ENCODE measurements at places on chromosomes 13 and 19.

DNA sequence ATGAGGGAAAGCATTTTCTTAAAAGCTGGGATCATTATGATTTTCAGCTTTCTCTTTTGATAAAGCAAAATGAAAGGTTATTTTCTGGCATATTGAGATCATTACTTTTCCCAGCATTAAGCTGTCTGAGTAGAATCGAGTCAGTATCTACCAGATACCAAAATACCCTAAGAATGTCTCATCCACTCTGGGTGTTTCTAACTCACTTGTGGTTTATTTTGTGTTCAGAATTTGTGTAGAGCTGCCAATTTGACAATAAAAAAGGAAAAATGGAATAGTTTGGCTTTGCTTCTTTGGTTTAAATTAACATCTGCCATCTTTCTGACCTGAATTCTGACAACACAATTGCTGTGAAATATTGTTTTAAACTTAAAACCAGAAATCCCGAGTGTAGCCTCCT, 438.7 kb upstream of the ARGLU1 start:
- no peak for DNase-seq

GRCh38 chr19:50780753-50781435, 9.3 kb upstream of the ACP4 start:
- DNase-seq: no peak

DNA sequence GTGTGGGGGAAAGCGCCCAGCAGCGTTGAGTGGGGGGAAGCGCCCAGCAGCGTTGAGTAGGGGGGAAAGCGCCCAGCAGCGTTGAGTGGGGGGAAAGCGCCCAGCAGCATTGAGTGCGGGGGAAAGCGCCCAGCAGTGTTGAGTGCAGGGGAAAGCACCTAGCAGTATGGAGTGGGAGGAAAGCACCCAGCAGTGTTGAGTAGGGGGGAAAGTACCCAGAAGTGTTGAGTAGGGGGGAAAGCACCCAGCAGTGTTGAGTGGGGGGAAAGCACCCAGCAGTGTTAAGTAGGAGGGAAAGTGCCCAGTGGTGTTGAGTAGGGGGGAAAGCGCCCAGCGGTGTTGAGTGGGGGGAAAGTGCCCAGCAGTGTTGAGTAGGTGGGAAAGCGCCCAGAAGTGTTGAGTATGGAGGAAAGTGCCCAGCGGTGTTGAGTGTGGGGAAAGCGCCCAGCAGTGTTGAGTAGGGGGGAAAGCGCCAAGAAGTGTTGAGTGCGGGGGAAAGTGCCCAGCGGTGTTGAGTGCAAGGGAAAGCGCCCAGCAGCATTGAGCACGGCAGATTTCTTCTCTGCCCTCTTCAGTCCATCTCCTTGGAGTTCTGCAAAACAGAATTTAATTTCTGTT, 138.4 kb downstream of the ATP11A start:
- no peak for DNase-seq

GRCh38 chr13:52454459-52454819, 839 bp upstream of the CKAP2 start:
- DNase-seq: no peak

GRCh38 chr19:7654401-7654800, 14.4 kb upstream of the RETN start:
- no peak for DNase-seq

DNA sequence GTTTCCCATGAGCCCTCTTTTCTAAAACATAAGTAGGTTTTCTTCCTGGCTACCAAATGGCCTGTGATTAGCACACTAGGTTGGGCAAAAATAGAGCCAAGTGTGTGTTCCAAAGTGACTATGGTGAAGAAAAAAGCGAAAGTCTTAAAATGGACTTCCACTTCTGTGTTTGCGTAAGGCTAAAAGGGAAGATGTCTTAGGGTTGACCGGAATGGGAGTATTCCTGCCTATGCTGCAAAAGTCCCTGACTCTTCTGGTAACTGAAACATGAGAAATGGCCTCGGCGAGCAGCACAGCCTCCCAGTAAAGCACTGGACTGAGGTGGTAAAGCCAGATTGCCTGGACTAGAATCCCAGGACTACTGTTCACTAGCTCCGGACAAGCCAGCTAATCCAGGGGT, 2.4 kb upstream of the FPR1 start:
- no peak for DNase-seq

DNA sequence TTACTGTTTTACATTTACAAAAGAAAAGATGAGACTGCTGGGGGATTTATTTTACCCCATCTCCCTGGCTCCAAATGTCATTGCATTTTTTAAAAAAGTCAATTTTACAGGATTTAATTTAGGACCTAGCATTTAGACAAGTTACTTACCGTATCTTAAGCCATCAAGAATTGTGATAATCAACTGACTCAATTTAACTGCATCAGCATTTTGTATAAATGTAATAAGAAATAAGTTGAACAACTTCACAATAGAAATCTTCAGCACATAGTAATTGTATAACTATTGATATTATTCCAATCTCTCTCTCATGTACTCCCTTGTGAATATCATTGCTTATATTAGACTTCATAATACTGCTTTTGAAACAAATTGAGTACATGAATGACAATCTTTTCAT, 907.5 kb upstream of the SLC10A2 start:
- DNase-seq: no peak

DNA sequence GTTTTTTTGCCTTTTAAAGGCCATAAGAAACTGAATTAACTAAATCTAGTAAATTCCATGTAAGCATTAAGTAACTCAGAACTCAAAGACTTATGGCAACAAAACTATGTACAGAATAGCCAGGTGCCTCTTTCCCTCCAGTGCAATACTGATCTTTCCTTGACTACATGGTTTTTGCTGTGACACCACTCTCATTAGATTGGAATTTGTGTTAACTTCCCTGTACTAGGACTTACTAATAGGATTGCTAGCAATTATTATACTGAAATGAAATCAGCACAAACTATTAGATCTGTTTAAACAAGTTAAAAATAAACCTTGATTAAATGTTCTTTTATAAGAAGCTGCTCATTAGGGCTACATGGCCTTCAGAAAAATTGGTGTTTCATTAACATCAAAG, 96.3 kb downstream of the DACH1 start:
- DNase-seq: no peak

- DNase-seq: no peak
Observed at GRCh38 chr13:110784704-110785103, 71.2 kb downstream of the ING1 start.

Measured in stimulated activated CD4-positive, alpha-beta T cell treated with anti-CD3 and anti-CD28 coated beads, TNF-alpha, amount 100 ng/mL, for 4 hours (primary cell).